ENCODE measurements at places on chromosomes 2 and 18. TPM values are rescaled to one million over a fixed set of nuclear protein-coding genes. Genes with fewer than 3 reads are reported as not detected.

Gene PFN4
- 0.56 TPM for total RNA-seq

DNA sequence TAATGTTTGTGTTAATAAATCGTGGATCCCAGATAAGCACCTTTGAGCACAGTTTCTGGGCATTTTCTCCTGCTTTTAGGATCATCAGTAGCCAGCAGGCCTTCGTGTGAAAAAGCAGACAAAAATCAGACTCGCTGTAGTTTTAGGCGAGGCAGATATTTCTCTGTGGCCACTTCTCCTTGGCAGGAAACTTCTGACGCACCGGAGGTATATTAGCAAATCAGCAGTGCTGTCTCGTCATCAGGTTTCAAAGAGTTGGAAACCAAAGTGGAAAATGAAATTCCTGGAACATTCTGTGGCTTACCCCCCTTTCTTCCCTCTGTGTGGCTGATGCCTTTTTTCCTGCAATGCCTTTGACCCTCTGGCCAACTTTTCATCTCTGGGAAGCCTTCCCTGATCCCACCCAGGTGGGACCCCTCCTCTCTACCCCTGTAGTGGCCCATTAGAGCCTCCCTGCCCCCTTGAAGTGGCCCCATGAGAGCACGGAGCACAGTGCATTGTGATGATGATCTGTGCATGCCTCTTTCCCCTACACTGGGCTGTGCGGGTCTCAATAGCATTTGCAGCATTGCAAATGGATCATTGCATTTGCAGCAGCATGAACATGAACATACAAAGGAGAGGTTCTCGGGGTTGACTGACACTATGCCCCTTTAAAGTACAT lies 93.3 kb downstream of the RNF144A start:
- no peak for DNase-seq

GRCh38 chr2:31020713-31021112 lies 117.5 kb downstream of the GALNT14 start:
- no peak for DNase-seq

Gene CASP10
- 12.1 TPM for total RNA-seq

Gene CNGA3
- not detected for total RNA-seq

- no peak for DNase-seq
Measured at GRCh38 chr2:54074606-54075341, 40.6 kb upstream of the ACYP2 start.

Gene GPR45
- total RNA-seq = not detected

Gene PSMA8
- total RNA-seq = not detected

GRCh38 chr2:197993830-197994229 lies 189.4 kb downstream of the PLCL1 start:
- no peak for DNase-seq

DNA sequence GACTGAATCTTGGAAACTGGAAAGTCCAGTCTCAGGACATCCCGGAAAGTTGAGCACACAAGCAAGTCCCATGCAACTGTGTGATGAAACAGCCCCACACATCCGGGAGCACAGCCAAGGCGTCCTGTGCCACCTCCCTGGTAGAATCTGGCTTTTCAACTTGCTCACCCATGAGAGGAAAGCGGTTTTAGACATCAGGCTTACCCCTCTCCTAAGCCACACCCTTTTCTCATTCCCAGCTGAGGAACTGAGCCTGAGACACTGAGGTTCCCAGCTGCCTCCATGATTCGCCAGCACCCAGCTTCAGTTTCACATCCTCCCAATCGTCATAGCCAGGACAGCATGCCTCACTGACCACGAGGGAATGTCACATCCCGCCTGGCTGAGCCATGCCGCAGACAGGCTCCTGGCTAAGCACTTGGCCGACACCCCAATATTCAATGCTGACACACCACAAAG lies 60.3 kb downstream of the STEAP3 start:
- DNase-seq = no peak

DNA sequence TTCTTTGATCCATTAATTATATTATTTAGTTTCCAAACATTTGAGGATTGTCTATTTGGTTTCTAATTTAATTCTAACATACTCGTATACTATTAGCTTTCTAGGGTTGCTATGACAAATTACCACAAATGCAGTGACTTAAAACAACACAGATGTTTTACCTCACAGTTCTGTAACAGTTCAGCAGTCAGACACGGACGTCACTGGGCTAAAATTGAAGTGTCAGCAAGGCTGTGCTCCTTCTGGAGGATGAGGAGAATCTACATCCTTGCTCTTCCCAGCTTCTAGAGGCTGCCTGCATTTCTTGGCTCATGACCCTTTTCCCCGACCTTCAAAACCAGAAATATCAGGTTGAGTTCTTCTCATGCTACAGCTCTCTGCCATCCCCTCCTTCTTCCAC lies 117.6 kb downstream of the TFCP2L1 start:
- no peak for DNase-seq
